ENCODE measurements at places on chromosomes 13 and 19. TPM values are rescaled to one million over a fixed set of nuclear protein-coding genes. Genes with fewer than 3 reads are reported as not detected.

- H3K36me3 ChIP-seq = peaks cover 7% of the 10 kb centered on the region
- no peak for DNase-seq
- H3K4me1 ChIP-seq = no peaks in the 10 kb centered on the region
- H3K27me3 ChIP-seq = no peaks in the 10 kb centered on the region
- H3K27ac ChIP-seq = no peak overlapping the region
- H3K4me3 ChIP-seq = no peak overlapping the region
Observed at GRCh38 chr13:110149036-110149435, 157.9 kb downstream of the COL4A1 start.

DNA sequence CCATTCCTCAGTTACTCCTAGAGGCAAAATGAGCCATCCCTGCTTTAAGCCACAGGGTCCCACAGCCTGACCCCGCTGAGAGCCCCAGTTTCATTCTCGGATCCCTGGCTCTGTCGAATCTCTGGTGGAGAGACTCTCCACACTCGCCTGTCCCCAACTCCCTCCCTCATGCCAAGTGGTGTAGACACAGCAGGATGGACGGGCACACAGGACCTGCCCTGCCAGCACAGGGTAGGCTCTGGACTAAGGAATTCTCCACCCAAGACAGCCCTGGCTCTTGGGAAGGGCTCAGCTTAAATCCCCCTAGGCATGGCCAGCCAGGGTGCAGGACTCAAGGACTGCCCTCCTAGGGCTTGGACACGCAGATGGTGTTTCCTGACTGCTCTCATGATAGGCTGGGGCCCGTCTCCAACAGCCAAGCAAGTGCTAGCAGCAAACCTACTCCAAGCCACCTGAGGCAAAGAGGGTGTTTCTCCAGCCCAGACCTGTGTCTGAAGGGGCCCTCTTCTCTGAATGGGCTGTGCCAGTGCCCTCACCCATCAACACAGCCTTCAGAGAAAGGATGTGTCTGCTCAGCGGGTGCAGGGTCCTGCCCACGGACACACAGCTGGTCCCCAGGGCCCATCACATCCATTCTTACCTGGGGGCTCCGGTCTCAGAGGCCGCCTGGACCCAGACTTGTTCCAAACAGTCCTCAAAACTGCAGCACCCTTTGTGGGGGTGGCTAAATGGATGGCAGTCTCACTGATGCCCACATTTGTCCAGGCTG lies 65.3 kb downstream of the PEPD start:
- no peaks in the 10 kb centered on the region for H3K36me3 ChIP-seq
- no peak for DNase-seq
- no peak overlapping the region for H3K4me3 ChIP-seq
- H3K27ac ChIP-seq = no peak overlapping the region
- no peaks in the 10 kb centered on the region for H3K4me1 ChIP-seq

- peak; percentile 4 for DNase-seq
- no peaks in the 10 kb centered on the region for H3K27me3 ChIP-seq
Observed at GRCh38 chr13:39818953-39819352, 163.5 kb downstream of the COG6 start.

DNA sequence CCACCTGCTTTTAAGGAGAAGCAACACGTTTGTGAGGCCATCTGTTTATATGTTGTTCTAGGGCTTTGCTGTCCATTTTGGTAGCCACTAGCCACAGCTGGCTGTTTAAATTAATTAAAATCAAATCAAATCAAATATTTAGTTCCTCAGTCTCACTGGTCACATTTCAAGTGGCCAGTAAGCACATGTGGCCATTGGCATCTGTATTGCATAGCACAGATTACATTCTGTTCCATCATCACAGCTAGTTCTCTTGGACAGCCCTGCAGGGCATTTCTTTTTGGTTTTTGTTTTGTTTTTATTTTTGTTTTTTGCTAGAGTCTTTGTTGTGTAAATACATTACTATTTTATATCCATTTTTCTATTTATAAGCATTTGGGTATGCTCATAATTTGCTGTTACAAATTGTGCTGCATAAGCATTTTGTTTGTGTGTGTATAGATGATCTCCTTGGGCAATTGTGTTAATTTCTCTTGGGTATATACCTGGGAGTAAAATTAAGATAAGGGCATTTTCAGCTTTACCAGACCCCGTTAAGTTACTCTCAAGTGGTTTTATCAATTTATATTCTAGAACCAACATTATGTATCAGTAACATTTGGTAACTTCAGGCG lies 31.3 kb downstream of the SAE1 start:
- H3K4me3 ChIP-seq = no peak overlapping the region
- H3K4me1 ChIP-seq = peaks cover 13% of the 10 kb centered on the region
- DNase-seq = no peak
- H3K27ac ChIP-seq = no peak overlapping the region
- H3K36me3 ChIP-seq = peaks cover 3% of the 10 kb centered on the region

DNA sequence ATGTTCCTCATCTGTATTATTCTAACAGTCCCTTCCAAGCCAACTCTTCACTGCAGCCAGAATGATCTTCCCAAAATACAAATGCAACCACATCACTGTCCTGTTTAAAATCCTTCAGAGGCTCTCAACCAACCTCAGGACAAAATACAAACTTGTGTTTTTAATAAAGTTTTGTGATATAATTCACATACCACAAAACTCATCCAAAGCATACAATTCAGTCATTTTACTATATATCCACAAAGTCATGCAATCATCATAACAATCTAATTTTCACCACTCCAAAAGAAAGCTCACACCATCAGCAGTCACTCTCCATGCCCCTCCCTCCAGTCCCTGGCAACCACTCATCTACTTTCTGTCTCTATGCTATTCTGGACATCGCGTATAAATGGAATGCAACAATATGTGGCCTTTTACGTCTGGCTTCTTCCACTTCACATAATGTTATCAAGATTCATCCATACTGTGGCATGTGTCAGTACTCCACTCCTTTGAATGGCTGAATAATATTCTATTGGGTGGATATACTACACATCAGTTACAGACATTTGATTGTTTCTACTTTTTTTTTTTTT lies 81.7 kb upstream of the DOCK9 start:
- H3K4me3 ChIP-seq = no peak overlapping the region

DNA sequence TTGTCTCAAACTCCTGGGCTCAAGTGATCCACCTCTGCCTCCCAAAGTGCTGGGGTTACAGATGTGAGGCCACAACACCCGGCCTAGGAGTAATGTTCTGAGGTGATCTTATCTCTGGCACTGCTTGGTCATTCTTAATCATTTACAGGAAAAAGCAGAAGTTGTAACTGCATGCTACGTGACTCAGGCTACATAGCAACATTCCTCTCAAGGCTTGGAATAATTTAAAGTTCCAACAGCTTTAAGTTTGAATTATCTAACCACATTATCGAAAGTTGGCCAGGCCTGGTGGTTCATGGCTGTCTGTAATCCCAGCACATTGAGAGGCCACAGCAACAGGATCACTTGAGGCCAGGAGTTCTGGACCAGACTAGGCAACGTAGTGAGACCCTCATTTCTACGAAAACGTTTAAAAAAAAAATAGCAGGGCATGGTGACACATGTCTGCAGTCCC lies 3.9 kb upstream of the B9D2 start:
- no peak overlapping the region for H3K27ac ChIP-seq
- H3K27me3 ChIP-seq = no peaks in the 10 kb centered on the region
- no peaks in the 10 kb centered on the region for H3K36me3 ChIP-seq
- H3K4me3 ChIP-seq = no peak overlapping the region
- no peak for DNase-seq

DNA sequence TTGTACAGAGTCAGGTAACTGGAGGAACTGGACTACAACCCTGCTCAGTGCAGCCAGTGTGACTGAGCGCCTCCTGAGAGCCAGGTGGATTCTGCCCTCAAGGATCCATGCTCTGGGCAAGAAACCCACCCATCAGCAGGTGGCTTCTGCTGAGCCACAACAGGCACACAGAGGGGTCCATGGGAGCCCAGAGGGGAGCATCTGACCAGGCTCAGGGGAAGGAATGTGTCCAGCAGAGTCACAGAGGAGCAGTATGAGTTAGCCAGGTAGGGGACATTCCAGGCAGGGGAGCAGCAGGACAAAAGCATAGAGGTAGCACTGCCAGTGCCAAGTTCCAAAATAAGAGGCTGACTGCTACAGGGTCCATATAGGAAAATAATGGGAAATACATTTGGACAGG lies 19.9 kb downstream of the DHRS12 start:
- H3K4me3 ChIP-seq = no peak overlapping the region
- no peak overlapping the region for H3K27ac ChIP-seq
- H3K36me3 ChIP-seq = no peaks in the 10 kb centered on the region
- peaks cover 11% of the 10 kb centered on the region for H3K4me1 ChIP-seq
- no peak for DNase-seq

The KRTDAP gene
- not detected for total RNA-seq

The ZNF414 gene
- total RNA-seq = 50.7 TPM

Data from cardiac muscle cell (in vitro differentiated cells and primary cell).